ENCODE measurements at places on chromosomes 5 and 9.

DNA sequence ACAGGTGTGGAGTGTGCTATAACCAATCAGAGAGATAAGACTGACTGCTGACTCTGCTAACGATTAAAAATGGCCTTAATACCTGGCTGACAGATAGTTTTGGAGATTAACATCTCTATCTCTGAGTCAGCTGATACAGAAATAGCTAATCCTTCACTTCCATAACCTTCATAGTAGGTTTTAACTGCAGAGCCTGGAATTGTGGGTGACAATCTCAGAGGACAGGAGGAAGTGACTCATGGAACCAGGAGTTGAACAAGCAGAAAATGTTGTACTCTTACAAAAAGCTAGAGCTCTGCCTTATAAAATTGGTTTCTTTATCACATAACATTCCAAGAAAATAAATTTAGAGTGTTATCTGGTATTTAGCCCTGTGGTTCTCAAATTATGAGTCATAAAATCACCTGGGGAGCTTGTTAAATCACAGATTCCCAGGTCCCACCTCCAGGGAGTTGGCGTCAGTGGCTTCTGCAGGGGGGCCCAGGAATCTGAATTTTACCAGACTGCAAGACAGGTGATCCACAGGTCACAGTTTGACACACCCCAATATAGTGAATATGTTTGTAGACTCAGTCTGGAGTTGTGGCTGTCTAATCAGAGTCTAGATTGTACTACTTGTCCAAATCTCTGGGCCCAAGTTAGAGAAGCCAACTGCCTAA lies 44.4 kb upstream of the AFAP1L1 start:
- DNase-seq = no peak

GRCh38 chr9:107935931-107936330 lies 446.4 kb upstream of the KLF4 start:
- no peak for DNase-seq

- DNase-seq = no peak
These were observed 202.1 kb downstream of the TSSK1B start for GRCh38 chr5:113232667-113233066.

DNA sequence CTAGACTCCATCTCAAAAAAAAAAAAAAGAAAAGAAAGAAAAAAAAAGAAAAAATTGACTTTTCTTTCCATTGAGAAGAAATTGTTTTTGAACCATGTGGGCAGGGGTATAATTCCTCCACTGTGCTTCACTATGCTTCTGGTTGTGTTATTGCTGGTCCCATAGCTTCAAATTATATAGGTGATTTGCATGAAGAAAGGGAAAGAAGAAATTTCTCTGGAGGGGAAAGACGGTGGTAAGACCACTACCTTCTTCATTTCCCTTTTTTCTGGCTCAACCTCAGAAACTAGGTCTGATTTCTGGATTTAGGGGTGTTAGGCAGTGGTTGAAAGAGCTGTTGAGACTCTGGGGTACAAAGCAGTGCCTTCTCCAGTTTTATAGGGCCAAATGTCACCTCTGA lies 29.3 kb upstream of the HSPB3 start:
- no peak for DNase-seq

DNA sequence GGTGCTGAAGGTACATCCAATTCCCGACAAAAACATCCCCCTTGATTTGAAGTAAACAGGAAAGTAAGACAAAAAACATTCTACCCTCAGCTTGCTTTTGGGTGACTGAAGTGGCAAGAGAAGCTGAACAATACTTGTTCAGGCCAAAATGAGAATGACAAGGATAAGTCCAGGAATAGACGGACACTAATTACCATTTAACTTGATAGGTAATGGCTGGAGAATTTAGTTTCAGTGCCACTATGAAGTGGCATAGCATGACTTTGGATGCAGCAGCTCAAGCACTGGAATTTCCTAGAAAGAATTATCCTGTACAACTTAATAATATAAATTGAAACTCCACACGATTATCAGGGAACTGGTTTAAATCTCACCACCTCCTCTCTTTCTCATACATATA lies 49.7 kb downstream of the HOMER1 start:
- DNase-seq = no peak

- no peak for DNase-seq
These were observed 616.0 kb downstream of the RAB3C start for GRCh38 chr5:59198832-59199231.

- no peak for DNase-seq
These were observed 102.0 kb upstream of the PRLR start for GRCh38 chr5:35331956-35332950.

GRCh38 chr5:151252762-151253604 lies at the start of gene GM2A:
GM2A (plus strand) TSS chr5:151253185; CDS start chr5:151253217, 32 bp downstream.
- DNase-seq = peak; percentile 99

DNA sequence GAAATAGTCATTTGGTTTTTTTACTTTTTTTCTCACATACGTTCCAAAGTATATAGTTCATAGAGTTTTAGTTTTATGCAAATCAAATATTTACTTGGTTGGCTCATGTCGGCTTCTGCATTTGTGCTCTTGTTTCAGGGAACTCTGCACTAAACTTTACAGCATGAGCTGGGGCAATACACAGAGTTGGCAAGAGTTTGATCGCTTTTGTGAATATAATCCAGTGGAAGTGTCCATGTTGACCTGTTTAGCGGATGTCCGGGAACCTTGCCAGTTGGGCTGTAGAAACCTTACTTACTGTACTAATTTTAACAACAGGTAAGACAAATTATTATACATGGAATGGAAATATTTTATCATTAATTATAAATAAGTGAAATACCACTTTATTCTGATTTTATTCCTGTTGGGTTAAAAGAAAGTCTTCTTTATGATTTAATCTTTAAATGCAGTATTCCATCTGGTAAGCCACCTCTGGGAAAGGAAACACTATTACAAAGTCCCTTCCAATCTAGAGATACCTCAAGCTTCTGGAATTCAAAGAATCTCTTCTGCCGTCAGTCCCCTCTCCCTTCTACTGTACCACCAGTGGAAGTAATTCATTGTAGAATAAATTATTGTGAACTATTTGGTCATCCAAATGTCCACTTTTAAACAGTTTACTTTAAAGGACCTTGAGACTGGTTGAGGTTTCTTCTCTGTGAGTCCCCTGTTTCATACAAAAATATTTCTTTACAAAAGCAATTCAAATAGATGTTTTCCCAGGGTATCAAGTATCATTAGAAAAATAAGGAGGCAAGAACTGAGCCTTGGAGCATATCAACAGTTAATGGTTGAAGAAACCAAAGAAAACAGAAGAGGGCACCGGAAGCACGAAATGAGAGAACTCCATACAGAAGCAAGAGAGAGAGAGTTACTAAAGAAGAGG lies 45.2 kb upstream of the GLIPR2 start:
- no peak for DNase-seq

GRCh38 chr5:144460600-144460999 lies 289.9 kb downstream of the KCTD16 start:
- DNase-seq = no peak

DNA sequence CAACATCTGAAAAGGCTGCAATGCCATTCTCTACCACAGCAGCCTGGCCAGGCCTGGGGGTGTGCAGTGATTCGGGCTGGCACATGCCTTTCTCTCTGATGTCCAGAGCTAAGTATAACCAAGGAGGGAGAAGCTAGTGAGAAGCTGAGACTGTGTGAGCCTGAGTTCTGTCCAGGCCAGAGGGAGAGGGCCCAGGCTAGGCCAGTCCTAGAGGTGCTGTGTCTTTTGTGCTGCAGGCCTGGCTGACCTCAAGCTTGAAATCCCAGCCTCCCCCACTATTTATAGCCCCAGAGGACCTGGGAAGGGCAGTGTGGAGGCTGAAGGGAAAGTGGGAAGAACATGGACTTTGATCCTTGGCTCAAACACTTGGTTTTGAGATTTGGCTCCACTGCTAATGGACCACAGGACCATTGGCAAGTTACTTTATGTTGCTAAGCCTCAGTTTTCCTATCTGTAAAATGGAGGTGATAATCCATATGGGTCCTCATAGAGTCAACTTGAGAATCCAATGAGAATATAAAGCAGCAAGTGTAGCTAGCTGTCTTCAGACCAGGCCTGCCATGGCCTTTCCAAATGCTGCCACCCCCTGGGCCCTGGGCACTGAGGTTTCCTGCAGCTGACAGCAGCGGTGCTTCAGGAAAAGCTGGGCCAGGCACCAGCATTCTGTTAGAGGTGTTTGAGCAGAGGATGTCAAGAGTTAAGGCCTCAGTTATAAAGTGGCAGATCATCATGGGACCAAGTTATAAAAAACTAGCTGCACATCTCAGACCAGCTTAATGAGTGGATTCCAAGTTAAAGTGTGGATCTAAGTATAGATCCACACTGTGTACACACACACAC lies 21.1 kb downstream of the BNIP1 start:
- no peak for DNase-seq

GRCh38 chr5:172479034-172479783 lies 24.9 kb upstream of the SH3PXD2B start:
- peak; percentile 83 for DNase-seq

DNA sequence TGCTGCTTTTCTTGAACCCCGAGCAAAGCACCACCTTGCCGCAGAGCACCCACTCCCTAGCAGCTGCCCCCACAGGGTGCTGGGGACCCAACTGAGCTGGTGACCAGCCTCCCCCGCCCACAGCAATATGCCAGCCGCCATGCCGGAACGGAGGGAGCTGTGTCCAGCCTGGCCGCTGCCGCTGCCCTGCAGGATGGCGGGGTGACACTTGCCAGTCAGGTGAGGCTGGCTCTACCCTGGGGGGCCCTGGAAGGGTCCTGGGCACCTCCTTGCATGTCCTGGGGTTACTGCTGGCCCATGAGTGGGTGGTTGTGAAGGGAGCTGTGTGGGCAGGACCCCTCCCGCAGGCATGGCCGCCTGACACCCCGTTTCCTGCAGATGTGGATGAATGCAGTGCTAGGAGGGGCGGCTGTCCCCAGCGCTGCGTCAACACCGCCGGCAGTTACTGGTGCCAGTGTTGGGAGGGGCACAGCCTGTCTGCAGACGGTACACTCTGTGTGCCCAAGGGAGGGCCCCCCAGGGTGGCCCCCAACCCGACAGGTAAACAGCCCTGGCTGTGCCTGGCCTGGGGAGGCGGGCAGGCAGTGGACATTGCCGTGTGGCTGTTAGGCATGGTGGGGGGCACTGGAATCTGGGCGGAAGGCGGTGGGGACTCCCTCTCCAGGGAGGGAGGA lies 7.2 kb downstream of the EGFL7 start:
- no peak for DNase-seq

DNA sequence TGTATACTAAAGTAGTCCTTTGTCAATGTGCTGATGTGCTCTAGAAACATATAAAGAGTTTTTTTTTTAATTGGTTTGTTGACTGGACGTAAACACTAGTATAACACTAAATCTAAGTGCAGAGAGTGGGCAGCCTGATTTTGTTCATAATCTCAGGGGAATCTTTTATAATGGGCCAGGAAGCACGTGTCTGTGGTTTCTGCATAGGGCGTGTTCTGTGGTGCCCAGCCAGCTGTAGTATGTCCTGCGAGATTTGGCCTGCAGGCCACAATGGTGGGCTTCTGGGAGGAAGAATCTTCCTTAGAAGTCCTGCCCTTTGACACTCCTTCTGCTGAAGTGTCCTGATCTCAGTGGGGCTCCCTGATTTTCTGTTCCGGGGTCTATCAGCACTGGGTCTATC lies 49.0 kb upstream of the DHFR start:
- no peak for DNase-seq

DNA sequence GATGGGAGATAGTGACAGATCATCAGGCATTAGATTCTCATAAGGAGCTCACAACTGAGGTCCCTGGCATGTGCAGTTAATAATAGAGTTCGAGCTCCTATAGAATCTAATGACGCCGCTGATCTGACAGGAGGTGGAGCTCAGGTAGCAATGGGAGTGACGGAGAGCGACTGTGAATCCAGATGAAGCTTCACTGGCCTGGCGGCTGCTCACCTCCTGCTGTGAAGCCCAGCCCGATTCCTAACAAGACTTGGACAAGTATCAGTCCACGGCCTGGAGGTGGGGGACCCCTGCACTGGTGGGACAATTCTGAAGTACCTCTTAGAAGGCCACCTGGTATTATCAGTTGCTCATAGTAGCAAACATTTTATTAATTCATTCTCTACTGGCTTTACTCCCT lies 377.9 kb upstream of the ITGA1 start:
- DNase-seq = no peak

DNA sequence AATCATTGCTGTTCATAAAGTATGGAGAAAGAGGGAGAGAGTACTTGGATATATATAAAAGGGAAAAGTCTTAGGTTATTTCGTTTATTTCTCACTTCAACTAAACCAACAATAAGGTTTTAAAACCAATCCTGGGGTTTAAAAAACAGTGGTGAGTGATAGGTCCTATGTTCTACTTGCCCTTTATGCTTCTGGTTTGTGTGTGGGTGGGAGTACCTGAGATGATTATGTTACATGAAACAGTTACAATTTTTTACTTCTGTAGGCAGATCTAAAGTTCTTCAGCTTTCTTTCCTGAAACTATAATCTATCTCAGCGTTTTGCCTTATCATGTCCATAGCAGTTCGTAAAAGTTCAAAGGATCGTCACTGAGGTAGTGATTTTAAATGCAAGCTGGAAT lies 49.2 kb downstream of the STX17 start:
- DNase-seq = no peak

DNA sequence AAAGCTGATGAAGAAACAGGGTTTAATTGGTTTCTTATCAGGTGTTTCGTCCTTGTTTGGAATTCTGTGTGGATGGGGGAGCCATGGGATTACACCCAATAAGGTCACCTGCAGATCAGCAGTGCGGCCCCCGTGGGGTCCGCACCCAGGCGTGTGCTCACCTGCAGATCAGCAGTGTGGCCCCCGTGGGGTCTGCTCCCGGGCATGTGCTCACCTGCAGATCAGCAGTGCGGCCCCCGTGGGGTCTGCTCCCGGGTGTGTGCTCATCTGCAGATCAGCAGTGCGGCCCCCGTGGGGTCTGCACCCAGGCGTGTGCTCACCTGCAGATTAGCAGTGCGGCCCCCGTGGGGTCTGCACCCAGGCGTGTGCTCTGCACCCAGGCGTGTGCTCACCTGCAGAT lies 41.7 kb upstream of the CEP72 start:
- DNase-seq = no peak

DNA sequence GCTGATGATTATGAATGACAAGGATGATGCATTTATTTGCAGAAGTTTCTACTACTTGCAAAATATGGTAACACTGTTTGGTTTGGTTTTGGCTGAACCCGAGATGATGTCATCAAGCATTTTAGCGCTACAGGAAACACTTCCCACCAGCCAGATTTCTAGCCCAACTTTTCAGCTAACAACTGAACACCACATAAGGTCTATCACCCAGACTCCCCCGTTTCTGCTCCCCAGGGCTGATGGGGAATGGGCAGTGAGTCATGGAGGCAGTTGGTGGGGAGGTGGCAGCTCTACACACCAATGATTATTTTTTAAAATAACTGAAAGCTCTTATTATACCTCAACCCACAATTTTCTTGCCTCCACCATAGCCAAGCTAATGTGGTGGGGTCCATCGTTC lies 302.9 kb downstream of the CEMIP2 start:
- no peak for DNase-seq

DNA sequence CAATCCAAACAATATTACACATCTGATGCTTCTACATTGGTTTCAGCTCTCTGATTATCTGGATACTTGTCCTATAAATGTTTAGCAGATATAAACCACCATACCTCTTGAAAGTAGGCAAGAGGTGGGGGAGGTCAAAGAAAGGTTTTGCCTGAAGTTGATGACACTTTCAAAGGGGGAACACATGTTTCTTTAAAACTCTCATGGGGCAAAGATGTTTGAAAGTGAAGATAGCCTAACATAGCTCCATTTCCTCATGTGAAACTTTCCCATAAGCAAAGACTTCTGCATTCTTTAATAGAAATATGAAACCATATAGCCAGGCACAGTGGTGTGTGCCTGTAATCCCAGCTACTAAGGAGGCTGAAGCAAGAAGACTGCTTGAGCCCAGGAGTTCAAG lies 62.1 kb downstream of the CETN3 start:
- no peak for DNase-seq

- no peak for DNase-seq
These were observed 8.2 kb upstream of the RALGDS start for GRCh38 chr9:133129001-133129795.

- peak; percentile 89 for DNase-seq
These were observed 33.6 kb upstream of the GLIPR2 start for GRCh38 chr9:36102742-36103495.
